Myocyte (in vitro differentiated cells): ENCODE measurements at places on chromosomes 12 and 14.

- no peak for DNase-seq
Observed at GRCh38 chr12:69644511-69644910, 33.8 kb upstream of the LRRC10 start.

- no peak for DNase-seq
Observed at GRCh38 chr12:82931349-82932116, 244.8 kb downstream of the TMTC2 start.

- no peak for DNase-seq
Observed at GRCh38 chr14:74977164-74977900, 21.9 kb upstream of the PGF start.

DNA sequence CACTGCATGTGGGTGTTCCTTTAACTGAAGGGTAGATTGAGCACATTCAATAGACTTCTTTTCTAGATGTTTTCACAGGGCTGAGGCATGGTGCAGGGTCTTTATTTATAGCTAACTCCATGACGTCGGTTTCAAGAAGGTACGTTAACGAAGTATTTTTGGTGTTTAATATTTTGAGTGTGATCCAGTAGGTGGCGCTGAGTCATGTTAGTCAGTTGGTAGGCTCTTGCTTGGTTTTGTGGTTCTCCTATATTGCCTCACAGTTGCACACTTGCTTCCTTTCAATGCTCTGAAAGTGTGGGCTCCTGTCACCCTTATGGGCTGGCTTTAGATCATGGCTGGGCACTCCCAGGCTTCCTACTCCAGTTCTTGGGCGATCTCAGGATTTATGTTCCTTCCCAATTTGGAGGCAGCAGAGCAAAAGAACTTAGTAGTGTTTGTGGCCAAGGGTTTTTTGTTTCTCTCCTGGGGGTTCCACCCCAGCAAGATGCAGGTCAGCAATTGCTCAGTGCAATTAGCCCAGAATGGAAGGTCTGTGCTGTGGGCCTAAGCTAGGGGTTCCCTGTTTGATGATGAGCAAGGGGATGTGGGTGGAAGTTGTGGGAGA lies 471.6 kb upstream of the FOXG1 start:
- DNase-seq, result peak; percentile 55

GRCh38 chr12:48038085-48038484 lies 33.8 kb upstream of the COL2A1 start:
- DNase-seq, result no peak

GRCh38 chr12:1256285-1256684 lies 265.3 kb downstream of the ERC1 start:
- DNase-seq, result no peak

DNA sequence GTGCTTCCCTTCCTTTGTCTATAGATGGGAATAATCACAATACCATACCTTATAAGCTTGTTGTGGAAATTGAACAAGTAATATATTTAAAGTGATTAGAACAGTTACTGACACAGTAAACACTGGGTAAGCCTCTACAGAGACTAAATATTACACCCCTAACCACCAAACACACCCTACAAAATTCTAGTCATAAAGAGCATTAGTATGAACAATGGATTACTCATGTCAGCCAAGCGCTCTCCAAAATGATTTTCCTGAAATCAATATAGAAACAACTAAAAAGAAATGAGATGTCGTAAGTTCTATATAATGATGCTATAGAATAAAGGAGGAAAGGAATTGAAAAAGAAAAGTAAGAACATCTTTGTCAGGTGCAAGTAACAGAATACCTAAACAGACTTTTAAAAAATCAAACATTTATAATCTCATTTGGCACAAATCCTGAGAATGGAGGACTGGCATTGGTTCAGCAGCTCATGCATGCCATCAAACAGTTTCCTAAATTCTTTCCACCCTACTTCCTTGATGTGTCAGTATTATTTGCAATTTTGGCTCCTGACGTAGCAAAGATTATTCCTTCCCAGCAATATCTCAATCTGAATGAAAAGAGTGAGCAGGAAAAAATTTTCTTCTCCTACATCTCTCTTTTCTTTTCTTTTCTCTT lies 118.0 kb downstream of the SINHCAF start:
- DNase-seq, result no peak

GRCh38 chr12:105453316-105453715 lies 122.8 kb downstream of the C12orf75 start:
- DNase-seq, result no peak

- DNase-seq, result no peak
Observed at GRCh38 chr14:50353126-50353525, 41.0 kb downstream of the DMAC2L start.

GRCh38 chr14:98909251-98909944 lies 362.6 kb downstream of the BCL11B start:
- DNase-seq, result no peak

DNA sequence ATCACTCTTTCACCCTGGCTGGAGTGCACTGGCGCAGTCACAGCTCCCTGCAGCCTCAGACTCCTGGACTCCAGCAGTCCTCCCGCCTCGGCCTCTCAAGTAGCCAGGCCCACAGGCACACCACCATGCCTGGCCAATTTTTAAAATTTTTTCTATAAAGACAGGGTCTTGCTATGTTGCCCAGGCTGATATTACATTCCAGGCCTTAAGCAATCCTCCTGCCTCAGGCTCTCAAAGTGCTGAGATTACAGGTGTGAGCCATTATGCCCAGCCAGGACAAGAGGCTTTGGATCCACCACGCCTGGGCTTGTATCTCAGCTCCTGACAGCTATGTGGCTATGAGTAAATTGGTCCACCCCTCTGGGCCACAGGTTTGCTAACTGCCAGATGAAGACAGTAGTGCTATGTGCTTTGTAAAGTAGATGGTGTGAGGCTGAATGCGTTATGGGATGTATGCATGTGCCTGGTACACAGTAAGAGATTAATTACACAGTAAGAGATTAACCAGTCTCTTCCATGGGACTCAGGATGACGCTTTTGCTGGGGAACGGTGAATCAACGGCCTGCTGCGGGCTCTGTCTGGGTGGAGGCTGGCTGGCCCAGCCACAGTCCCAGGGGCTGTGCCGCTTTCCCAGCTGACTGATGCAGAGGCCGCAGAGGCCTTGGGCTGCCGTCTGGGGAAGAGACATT lies 53.3 kb upstream of the NCOR2 start:
- DNase-seq, result no peak

DNA sequence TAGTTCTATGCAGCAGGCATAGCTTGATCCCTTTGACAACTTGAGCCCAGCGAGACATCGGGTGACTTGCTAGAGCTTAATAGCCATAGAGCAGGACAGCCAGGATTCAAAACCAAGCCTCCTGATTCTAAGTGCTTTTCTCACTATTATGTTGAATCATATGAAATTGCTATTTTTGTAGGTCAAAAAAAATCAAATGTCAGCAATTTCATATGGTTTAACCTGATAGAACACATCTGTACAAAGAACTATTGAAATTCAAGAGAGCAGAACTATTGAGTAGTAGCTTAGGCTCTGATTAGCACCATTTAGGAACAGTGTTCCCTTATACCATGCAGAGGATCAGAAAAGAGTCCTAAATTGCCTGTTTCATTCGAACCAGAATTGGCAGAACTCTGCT lies 132.0 kb downstream of the EMP1 start:
- no peak for DNase-seq

GRCh38 chr12:64469455-64470142 lies 17.7 kb downstream of the TBK1 start:
- peak; percentile 96 for DNase-seq

GRCh38 chr12:9936591-9936990 lies 4.4 kb upstream of the CLEC2A start:
- no peak for DNase-seq

- no peak for DNase-seq
Observed at GRCh38 chr14:30874999-30875787, 834 bp downstream of the COCH start.

- DNase-seq, result no peak
Observed at GRCh38 chr14:23535943-23536342, 15.6 kb downstream of the ZFHX2 start.

- peak; percentile 97 for DNase-seq
Observed at GRCh38 chr14:85415015-85415712, 114.8 kb upstream of the FLRT2 start.

DNA sequence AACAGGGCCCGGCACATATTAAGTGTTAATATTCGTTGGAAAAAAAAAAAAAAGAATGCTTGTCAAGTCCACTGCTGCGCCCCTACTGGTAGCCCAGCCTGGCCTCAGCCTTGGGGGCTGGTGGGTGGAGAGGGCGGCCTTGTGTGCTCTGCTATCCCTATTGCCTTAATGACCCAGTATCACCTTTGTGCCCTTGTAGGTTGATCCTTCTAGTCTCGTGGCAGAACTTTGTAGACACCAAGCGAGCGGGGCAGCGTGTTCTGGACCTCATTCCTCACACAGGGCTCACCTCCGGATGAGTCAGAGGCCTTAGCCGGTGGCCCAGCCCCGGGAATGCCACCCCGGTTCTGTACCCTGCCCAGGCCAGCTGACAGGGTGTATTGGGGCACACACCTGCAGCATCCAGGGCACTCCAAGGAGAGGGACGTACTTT lies 1.8 kb upstream of the RCOR1 start:
- DNase-seq, result peak; percentile 31

DNA sequence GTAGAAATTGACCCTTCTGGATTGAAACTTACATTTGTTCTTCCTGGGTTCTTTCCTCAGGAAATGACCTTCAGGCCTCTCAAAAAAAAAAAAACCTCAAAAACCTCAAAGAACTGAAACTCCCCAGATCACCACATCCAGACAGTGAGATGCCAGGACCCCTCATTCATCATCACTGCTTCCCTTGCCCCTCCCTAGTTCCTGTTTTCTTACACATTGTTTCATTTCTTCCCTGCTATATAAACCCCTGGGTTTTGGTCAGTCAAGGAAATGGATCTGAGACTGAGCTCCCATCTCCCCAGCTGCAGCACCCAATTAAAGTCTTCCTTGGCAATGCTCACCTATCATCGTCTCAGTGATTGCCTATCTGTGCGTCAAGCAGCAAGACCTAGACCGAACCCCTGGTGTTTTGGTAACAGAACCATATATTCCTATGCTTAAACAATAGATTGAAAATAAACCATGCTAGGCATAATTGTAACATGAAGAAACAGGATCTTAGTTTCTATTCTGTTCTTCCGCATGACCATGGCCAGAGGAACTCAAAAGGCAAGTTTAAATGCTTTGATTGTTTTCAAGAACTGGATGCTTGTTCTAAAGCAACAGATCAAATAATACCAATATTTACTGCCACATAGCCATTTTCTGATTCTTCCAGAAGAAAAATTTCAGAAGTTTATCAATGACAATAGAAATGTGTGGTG lies 108.0 kb upstream of the MAX start:
- DNase-seq, result no peak

DNA sequence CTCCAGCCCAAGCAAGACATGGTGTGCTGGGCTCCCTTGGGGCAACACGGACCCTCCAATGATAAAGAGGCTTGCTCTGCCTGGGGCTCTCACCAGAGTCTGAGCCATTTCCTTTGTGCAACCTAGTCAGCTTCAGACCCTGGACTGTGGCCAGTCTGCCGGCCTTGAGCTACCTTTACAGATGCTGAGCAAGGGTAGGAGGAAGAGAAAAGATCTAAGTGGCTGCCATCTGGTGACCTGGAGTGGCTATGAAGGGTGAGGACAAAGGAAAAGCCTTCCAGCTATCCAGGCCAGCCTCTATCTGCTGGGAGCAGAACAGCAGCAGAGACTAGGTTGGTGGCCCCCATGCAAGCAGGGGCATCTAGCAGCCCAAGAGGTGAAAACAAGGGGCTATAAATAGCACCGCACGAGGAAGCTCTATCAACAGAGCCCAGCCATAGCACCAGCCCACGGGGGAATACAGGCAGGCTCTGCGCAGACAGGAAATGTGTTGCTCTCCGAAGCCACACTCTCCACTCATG lies 230.1 kb downstream of the FOXN3 start:
- DNase-seq, result no peak

DNA sequence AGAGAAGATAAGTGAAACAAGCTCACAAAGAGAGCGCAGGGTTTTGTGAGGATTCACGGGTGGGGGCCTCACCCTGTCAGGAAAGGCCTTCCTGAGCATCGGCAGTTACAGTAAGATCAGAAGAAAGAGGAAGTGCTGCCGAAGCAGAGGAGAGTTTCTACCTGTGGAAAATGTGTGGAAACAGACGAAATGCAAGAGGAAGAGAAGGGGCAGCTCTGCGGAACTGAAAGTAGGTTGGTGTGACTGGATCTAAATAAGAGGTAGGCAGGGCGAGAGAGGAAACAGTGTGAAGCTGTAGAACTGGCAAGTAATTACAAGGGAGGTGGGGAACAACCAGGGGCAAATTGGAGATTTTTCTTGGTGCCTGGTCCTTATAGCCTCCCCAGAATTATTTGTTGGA lies 2.6 kb downstream of the GPR68 start:
- no peak for DNase-seq

DNA sequence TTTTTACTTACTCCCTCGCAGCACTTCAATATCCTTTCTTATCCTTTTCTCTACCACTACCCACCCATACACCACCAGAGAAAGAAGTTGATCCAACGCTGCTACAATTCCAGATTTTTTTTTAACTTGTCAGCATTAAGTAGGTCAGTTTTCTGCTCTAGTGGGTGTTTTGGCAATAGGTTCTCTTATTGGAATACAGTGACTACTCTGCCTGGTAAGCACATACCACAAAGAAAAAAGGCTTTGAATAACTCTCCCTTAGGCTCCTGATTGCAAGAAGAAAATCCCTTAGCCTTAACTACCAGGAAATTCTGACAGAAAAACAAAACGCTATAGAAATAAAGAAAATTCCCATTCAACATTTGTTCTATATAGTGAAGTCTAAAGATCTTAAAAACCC lies 72.0 kb downstream of the NUMB start:
- no peak for DNase-seq

GRCh38 chr12:77372026-77372425 lies 306.7 kb upstream of the E2F7 start:
- no peak for DNase-seq

- DNase-seq, result no peak
Observed at GRCh38 chr12:49882851-49883464, 20.7 kb downstream of the FAIM2 start.

DNA sequence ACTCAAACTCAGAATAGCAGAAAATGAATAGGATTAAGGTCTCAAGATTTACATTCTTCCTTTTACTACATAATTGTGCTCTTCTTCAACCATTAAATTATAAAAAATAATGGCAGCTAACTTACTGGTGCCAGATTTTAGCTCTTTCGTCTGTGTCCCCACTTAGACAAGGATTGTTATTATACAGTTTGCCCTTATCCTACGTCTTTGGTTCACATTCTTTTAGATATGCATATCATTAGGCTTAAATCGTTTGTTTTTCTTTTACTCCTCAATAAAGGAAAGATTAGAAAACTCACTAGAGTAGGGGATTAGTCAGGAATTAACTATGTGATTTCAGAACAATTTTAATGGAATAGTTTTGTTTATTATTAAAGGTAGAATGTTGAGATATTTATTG lies 129.6 kb upstream of the GARIN2 start:
- DNase-seq, result no peak
